Stimulated activated CD4-positive, alpha-beta T cell treated with anti-CD3 and anti-CD28 coated beads, TNF-alpha, amount 100 ng/mL, for 48 hours (primary cell): ENCODE measurements at places on chromosomes 5 and 9.

DNA sequence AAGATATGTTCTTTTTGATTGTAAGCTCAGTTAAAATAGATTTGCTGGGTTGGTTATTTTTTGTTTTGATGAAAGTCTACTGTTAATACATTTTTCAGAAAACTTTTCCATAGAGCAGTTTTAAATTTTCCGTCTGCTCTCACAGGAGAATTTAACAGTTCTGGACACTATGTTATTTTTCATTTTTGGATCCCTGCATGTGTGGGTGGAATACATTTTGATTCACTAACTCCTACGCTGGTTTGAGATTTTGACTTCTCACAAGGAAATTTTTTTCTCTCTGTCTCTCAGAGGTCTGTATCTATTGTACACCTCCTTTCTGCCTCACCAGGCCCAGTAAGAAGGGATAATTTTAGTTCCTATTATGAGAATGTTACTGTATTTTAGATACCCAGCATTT lies 502.4 kb downstream of the CDH10 start:
- DNase-seq, result no peak

DNA sequence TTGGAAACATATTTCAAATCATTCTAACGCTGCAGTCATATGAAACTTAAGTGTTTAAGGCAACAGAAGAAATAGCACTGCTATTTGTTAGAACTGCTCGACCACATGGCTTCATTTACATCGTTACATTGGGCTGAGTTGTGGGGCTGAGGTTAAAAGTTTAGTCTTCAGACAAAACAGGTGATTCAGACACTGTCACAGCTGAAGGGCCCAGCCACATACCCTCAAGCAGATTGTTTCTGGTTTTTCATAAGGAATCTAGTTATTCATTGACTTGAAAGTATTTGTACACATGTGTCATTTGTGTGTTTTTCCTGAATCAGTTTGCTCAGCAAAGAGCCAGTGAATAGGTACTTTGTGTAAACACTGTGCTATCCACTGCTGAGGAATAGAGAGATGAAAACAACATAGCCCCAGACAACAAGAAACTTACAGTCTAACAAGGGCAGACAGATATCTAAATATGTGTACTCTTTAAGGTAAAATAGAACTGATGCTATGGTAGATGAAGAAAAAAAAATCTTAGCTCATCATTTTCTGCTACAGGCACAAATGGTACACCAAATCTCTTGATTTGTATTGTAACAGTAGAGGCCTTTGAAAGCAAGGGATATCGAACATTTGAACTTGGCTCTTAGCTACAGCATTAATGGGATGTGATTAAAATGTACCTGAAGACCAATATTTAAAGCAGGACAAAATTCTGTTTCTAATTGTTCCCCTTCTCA lies 357.6 kb upstream of the RPS23 start:
- no peak for DNase-seq

- no peak for DNase-seq
Observed at GRCh38 chr9:131837836-131838235, 98.0 kb upstream of the RAPGEF1 start.

DNA sequence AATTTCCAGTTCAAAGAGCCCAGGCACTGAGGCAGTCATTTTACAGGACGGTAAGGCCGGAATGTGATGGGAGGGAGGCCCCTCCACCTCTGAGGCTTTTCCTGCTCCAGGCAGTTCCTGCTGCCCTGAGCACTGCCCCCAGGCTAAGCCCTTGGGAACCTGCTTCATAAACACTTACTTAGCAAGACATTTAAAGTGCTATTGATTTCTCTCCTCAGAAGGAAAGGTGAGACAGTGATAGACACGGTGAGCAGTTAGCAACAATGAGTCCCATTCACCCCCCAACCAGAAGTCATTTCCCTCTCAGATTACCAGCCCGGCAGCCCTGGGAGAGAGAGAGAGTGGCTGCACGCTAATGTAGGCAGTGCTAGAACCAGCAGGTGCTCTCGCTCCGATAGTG lies 462.5 kb downstream of the SPOCK1 start:
- no peak for DNase-seq

- DNase-seq, result no peak
Observed at GRCh38 chr9:690517-691111, 150.9 kb upstream of the DMRT1 start.
